ENCODE measurements at places on chromosomes 3 and 15.

DNA sequence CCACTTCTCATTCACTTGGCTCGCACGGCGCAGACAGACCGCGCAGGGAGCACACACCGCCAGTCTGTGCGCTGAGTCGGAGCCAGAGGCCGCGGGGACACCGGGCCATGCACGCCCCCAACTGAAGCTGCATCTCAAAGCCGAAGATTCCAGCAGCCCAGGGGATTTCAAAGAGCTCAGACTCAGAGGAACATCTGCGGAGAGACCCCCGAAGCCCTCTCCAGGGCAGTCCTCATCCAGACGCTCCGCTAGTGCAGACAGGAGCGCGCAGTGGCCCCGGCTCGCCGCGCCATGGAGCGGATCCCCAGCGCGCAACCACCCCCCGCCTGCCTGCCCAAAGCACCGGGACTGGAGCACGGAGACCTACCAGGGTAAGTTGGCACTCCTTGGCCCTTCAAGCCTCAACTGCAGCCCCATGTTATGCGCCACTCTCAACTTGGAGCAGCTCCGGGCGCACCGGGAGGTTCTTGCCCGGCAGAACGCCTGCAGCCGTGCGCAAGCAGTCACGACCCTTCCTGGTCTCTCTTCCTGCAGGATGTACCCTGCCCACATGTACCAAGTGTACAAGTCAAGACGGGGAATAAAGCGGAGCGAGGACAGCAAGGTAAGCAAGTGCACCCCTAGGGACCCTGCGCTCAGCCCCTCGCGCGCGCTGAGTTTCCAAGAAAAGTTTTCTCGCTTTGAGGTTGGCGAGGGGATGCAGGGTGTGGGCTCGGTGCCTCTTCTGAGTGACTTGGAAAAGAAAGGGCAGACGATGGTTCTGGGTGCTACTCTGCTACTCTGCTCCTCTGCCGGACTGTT lies at the start of gene BHLHE40:
TSS of gene BHLHE40 (plus strand) at position 10 of the 801 bp plus-strand sequence. CDS start at position 292, 282 bp downstream.
- DNase-seq = peak; percentile 46

- no peak for DNase-seq
Measured at GRCh38 chr3:169300436-169300835, 363.1 kb downstream of the MECOM start.

GRCh38 chr3:197597335-197597734 lies 41.6 kb upstream of the BDH1 start:
- no peak for DNase-seq

DNA sequence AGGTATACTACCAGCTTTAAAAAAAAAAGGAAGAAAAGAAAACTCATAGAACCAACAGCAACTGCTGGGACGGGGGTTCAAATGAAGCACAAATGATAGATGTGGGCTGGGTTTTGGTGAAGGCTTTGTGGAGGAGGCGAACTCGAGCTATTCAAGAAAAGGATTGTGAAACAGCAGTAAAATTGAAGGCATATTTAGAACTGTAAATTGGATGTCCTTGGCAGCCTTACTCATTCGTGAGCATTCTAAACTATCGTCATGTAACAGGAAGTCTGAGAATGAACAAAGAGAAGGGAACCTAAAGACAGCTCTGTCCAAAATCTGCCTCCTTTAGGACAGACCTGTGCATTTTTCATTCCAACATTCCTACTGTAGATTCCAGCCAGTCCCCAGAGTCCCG lies 97.8 kb downstream of the LARS2 start:
- no peak for DNase-seq

- DNase-seq = no peak
Measured at GRCh38 chr15:83064859-83065258, 2.2 kb downstream of the BTBD1 start.

DNA sequence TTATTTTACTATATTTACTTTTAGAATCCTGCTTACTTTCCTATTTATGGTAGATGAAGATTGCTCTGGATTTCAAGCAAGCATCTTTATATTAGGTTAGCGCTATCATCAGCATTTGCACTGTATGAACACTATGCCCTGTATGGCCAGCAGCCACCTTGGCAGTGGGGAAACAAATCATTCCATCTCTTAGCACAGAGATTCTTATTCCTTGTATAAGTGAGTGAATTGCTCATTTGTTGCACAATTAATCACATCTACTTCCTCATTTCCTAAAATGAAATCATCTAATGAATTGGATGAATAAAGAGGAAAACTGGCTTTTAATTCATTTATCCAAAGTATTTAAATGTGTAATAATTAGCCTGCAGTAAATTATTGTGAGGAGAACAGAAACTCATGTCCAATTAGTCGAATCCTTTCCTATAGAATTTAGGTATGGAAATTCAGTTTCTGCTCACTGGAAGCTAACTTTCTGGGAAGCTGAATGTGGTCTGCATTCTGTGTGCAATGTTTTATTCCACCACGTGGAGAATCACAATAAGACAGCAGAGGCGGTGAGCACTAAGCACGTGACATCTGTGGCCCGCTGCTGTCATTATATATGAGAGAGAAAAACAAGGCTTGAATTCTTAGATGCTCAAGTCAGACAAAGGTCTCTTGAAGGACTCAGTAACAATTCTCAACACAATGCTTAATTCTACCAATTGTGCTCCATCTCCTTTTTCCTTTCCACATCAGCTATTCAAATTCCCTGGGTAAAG lies 93.4 kb downstream of the PEX5L start:
- no peak for DNase-seq

DNA sequence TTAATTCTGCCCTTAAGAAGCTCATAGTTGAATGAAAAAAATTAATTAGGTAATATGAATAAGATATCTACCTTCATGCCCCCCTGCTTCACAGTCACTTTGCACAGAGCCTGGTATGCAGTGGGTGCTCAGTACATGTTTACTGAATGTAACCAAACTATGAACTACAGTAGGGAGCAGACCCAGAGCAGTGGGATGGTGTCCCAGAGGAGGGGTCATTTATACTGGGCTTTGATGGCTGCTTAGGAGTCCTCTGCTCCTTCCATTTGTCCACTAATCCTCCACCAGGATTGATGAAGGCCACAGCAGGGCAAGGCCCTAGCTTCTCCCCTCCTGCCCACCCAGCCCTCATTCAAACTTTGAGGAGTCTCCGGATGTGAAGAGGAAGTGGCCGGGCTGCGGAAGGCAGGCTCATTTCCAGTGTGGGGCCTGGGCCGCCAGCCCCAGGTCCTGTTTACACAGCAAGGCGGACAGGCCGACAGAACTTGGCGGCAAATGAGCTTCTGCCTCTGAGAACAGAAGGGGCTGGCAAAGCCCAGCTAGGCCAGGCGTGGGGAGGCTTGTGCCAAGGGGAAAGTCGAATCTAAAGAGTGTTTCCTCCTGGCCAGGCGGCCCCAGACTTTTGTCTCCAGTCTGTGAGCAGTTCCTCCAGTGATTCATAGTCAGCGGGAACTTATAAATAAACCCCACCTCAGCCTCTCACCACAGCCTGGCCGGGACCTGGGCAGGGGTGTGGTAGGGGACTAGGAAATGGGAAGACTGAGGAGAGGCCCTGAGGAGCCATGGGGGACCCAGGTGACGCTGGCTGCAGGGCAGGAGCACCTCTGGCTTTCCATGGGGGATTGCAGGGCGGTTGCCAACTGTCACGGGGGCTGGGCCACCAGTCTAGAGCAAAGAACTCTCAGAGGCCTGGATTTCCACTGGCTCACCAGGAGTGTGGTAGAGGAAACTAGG lies 51.6 kb upstream of the LCTL start:
- DNase-seq = peak; percentile 69

DNA sequence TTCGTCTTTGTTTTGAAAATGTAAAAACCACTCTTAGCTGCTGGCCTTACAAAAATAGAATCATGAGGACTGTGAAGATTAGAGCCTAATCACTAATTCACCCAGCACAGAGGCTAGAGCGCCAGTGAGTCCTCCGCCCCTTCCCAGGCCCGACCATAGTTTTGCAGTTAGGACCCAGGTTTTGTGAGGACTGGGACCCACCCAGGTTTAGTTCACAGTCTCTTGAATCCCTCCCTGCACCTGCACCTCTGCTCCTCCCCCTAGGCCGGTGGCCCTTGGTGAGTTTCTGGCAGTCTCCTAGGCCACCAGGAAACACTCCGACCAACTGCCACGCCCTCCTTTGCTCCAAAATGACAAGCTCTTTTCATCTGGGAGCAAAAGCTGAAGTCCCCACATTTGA lies 136.0 kb upstream of the CCDC54 start:
- DNase-seq = peak; percentile 24

DNA sequence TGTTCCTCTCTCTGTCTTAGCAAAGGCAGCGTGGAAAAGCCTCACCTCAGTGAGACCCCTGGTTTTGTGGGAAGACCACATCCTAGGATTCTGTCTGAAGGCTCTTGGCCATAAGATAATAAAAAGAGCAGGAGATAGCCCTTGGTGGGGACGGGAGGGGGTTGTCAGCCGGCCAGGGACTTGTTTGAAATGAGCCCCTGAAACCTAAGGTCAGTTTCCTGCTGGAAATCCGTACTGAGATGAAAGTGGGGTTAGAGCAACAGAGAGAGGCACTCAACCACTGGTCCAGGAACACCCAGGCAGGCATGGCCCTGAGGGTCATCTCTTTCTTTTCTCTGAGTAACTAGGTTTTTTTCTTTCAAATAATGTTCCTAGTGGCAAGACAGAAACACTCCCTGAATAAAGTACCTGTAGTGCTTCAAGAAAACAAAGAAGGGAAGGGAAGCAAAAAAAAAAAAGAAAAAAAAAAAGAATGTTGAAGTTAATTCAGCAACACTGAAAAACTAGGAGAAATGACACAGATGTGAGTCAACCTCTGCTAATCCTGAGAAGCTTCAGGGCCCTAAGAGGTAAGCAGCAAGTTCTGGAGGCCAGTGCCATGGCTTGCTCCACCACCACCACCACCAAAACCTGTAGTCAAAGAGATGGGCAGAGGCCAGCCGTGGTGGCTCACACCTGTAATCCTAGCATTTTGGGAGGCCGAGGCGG lies 3.2 kb downstream of the ITGB5 start:
- no peak for DNase-seq

DNA sequence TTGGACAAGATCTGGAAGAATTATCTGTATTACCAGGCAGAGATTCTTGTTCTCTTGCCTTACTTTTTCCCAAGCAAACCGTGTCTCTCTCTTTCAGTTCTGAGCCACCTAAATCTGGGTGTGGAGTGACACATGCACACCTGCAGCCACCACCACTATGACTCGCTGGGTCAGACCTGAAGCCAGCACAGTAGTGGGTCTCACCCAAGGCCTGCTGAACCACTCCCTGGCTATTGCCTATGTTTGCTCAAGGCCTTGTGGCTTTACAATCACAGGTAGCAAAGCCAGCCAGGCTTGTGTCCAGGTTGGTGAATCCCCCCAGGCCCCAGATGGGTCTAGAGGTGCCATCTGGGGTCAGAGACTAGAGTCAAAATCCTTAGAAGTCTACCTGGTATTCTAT lies 28.7 kb upstream of the COPB2 start:
- DNase-seq = no peak

- DNase-seq = no peak
Measured at GRCh38 chr3:45100981-45101407, 45.2 kb downstream of the CDCP1 start.

DNA sequence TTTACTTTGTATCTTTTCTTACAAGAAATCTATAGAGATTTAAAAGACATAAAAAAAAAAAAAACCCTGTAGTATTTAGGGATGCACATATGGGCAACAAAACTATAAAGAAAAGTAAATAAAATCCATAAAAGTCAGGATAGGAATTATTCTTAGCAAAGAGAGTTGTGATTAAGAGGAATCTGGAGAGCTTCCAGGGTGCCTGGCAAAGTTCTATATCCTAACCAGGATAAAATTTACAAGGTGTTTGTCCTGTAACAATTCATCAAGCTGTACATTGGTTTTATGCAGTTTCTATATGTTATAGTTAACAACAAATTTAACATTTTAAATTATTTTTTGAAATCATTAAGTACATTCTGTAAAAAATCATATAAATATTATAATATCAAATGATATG lies 7.9 kb downstream of the SECISBP2L start:
- no peak for DNase-seq

DNA sequence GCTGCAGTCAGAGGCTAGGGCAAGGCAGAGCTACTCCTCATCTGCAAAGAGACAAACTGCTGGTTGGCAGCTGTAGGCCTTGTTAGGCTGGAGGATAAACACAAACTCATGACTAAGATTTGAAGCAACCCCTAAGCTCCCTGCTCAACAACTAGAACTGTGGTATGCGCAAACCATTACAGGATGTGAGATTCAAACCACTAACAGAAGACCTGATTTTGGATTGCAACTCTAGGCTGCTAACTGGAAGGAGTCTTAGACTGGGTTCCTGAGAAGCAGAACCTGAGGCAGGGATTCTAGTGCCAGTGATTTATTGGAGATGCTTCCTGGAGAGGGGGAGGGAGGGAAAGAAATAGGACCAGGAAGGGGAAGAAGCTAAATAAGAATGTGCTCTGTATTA lies 22.5 kb downstream of the CCR4 start:
- DNase-seq = no peak

DNA sequence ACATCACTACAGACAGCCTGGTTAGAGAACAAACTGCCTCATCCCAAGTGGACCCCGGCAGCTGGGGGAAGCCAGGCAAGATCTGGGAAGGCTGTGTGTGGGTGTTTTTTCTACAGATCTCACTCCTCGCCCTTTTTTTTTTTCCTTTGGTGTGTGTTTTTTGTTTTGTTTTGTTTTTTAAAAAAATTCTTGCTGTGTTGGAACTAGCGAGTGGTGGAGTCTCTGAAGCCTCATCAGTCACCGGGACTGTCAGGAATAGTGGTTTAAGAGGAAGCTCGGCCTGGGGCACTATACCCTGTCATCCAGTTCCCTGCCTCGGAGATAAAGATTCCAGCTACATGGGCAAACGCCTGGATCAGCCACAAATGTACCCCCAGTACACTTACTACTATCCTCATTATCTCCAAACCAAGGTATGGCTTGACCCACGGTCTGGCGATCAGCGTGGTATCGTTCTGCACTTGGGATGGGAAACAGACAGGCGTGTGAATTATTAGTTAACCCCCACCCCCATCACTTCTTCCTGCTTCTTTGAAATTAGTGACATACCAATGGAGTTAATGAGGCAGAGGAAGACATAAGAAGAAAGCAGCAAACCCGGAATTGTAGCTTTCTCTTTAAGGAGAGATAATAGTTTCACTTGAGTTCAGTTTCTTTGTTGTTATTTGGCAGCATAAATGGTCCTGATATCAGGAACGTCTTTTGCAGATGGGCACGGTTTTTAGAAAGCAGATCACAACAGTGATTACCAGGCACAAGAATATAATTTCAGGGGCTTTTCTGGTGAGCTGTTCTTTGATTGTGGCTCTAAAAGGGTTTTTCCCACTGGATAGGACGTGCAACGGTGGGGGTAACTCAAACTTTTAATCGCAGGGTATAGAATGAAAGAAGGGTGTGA lies 722 bp downstream of the RBMS3 start:
- no peak for DNase-seq

DNA sequence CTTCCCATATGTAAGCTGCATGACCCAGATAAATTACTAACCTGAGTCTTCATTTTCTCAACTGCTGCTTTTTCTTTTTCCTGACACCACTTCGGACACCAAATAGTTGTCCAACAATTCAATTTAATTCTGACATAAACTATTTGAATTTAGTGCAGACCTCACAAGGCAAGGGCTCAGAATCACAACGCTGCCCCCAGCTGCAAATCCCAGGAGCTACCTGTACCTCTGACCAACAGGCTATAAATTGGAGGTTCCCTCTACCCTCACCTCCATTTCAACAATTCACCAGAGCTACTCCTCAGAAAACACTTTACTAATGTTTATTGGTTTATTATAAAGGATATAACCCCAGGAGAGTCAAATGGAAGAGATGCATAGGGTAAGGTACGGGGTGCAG lies 737.6 kb downstream of the NTRK3 start:
- no peak for DNase-seq

GRCh38 chr3:94990952-94991705 lies 928.3 kb downstream of the NSUN3 start:
- DNase-seq = no peak

All from left ventricle myocardium inferior (tissue), 1 donor.